ENCODE measurements at places on chromosomes 2 and 18. TPM values are rescaled to one million over a fixed set of nuclear protein-coding genes. Genes with fewer than 3 reads are reported as not detected.

- no peaks in the 10 kb centered on the region for H3K4me1 ChIP-seq
- H3K27ac ChIP-seq: no peak overlapping the region
- no peaks in the 10 kb centered on the region for H3K36me3 ChIP-seq
- DNase-seq: no peak
- H3K4me3 ChIP-seq: no peak overlapping the region
Observed at GRCh38 chr2:8089596-8089995, 592.3 kb upstream of the ID2 start.

- peaks cover 10% of the 10 kb centered on the region for H3K27me3 ChIP-seq
- H3K36me3 ChIP-seq: peaks cover 9% of the 10 kb centered on the region
- no peak overlapping the region for H3K4me3 ChIP-seq
- H3K27ac ChIP-seq: no peak overlapping the region
- H3K4me1 ChIP-seq: peaks cover 2% of the 10 kb centered on the region
- DNase-seq: no peak
Observed at GRCh38 chr2:219508444-219508734, 5.9 kb upstream of the ASIC4 start.

Gene SIGLEC15
- 0.91 TPM for total RNA-seq

DNA sequence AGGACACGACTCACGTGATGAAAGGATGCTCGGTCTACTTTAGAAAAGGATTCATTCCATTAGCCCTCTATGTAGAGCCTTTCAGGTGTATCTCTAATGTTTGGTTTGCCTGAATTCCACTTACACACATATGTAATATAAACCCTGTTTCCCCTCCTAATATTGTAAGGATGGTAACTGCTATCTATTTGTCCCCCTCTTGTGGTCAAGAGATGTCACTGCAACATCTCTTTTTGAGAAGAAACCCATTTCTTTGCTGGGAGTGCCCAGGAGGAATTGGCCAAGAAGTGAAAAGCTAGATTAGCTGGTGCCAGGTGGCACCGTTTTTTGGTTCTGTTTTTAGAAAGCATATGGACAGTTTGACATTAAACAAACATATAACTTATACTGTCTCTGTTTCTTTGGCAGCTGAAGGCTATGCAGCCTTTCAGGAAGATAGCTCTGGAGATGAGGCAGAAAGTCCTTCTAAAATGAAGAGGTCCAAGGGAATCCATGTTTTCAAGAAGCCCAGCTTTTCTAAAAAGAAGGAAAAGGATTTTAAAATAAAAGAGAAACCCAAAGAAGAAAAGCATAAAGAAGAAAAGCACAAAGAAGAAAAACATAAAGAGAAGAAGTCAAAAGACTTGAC lies 41.2 kb downstream of the RALBP1 start:
- H3K4me1 ChIP-seq: no peaks in the 10 kb centered on the region
- no peak overlapping the region for H3K27ac ChIP-seq
- H3K36me3 ChIP-seq: peaks cover 1% of the 10 kb centered on the region
- no peak overlapping the region for H3K4me3 ChIP-seq
- no peaks in the 10 kb centered on the region for H3K27me3 ChIP-seq

DNA sequence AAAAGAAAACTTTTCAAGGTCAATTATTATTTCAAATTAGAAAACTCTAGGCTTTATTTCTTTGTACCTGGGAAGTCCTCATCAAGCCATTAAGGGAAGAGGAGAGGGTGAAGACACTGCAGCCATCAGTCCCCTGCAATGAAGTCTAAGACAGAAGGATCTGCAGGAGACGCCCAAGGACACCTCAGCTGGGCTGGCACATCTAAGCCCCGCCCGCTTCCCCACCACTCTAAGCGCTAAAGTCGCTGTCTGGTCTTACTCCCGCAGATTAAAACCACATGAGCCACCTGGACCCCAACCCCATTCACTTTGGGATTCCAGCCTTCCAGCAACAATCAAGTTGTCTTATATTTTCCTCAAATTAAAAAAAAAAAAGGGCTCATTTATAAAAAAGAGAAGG lies 104.4 kb downstream of the AFF3 start:
- no peak overlapping the region for H3K4me3 ChIP-seq
- H3K36me3 ChIP-seq: no peaks in the 10 kb centered on the region
- H3K27ac ChIP-seq: no peak overlapping the region
- H3K4me1 ChIP-seq: no peaks in the 10 kb centered on the region
- DNase-seq: no peak
- H3K27me3 ChIP-seq: no peaks in the 10 kb centered on the region

DNA sequence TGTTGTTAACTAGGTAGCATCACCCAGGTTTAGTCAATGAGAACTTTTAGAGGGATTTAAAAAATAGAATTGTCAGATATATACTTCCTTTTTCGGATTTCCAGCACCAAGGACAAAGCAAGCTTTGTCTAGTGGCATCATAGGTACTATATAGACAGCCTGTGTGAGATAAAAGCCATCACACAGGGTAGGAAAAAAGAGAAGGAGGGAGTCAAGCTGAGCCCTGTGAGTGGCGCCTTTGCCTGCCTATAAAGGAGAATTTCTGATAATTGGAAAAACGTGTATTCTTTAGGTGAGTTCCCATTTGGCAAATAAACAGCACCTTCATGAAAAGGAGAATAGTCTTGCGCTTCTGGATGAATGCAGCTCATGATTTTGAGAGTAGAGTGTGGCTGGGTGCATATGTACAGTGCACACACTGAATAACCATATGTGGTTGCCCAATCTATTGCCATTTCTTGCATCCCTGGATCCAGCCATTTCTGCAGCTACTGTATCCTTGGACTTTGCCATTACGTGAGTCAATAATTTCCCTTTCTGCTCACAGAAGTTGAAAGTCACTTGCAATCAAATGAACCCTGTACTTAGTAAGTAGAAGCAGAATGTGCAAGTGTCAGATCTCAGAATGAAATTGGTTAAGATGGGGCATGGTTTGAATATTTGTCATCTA lies 559.9 kb upstream of the MEX3C start:
- H3K36me3 ChIP-seq: no peaks in the 10 kb centered on the region
- H3K27me3 ChIP-seq: no peaks in the 10 kb centered on the region
- H3K4me1 ChIP-seq: no peaks in the 10 kb centered on the region
- H3K27ac ChIP-seq: no peak overlapping the region

Gene ASB18
- total RNA-seq: not detected

- no peak for DNase-seq
- no peaks in the 10 kb centered on the region for H3K27me3 ChIP-seq
- no peaks in the 10 kb centered on the region for H3K36me3 ChIP-seq
- H3K4me1 ChIP-seq: peaks cover 8% of the 10 kb centered on the region
- no peak overlapping the region for H3K27ac ChIP-seq
- H3K4me3 ChIP-seq: no peak overlapping the region
Observed at GRCh38 chr2:128594953-128595677, 276.4 kb upstream of the HS6ST1 start.

DNA sequence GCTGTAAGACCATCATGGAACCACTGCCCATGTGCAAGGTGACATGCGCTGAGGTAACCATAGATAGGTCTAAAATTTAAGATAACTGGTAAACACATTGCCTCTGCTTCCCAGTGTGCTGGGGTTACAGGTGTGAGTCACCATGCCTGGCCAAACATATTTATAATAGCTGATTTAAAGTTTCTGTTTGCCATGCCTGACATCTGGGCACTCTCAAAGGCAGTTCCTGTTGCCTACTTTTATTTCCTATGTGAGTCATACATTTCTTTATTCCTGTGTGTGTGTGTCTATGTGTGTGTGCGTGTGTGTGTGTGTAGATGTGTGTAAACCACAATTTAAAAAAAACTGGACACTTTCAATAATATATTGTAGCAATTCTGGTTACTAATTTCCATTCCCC lies 415.2 kb upstream of the NETO1 start:
- no peak overlapping the region for H3K27ac ChIP-seq
- H3K27me3 ChIP-seq: no peaks in the 10 kb centered on the region

DNA sequence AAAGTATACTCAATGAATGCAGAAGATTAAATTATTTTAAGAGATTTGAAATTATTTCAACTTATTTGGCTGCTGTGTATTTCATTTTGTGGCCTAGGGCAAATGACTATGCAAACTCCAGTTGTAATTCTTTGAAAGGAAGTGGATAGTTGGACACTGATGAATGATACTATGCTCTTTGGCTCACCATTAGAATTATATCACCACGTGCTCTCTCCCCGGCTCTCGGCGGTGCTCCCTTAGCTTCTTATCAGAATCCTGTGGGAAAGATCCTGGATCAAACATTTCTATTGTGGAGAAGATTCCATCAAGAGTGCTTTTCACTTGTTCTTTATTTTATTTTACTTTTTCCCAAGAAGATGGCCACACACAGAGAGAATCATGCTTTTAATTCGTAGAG lies 55.2 kb downstream of the ADCYAP1 start:
- H3K27me3 ChIP-seq: peaks cover 10% of the 10 kb centered on the region
- H3K27ac ChIP-seq: no peak overlapping the region
- H3K36me3 ChIP-seq: no peaks in the 10 kb centered on the region
- no peaks in the 10 kb centered on the region for H3K4me1 ChIP-seq

- H3K27me3 ChIP-seq: no peaks in the 10 kb centered on the region
Observed at GRCh38 chr18:57764995-57765394, 38.1 kb downstream of the ATP8B1 start.

Gene DAW1
- 9.2 TPM for total RNA-seq

Gene RANBP2
- 58.8 TPM for total RNA-seq

Gene ARHGEF4
- total RNA-seq: 15.9 TPM

Gene ALPG
- total RNA-seq: 1.2 TPM

- no peak overlapping the region for H3K4me3 ChIP-seq
- no peaks in the 10 kb centered on the region for H3K27me3 ChIP-seq
- H3K27ac ChIP-seq: no peak overlapping the region
Observed at GRCh38 chr2:160415991-160416390, 77.6 kb downstream of the RBMS1 start.

DNA sequence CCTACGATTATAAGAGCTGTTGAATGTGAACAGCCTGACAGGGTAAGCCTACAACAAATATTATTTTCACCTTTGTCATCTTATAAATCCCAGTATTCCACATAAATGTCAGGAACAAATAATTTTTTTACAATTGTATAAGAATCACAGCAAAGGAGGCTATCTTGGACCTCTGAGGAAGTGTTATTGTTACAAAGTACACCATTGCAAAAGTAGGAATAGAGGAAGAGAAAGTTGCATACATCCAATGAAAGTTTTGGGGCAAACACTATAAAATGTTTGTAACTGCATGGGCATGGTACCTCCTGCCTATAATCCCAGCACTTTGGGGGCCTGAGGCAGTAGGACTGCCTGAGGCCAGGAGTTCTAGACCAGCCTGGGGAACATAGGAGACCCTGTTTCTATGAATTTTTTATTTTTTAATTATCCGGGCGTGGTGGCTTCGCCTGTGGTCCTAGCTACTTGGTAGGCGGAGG lies 715 bp upstream of the MEMO1 start:
- DNase-seq: no peak
- no peaks in the 10 kb centered on the region for H3K27me3 ChIP-seq
- H3K36me3 ChIP-seq: no peaks in the 10 kb centered on the region
- no peak overlapping the region for H3K4me3 ChIP-seq
- peaks cover 19% of the 10 kb centered on the region for H3K4me1 ChIP-seq
- H3K27ac ChIP-seq: peak overlapping the region; percentile 9

Gene LAMA1
- 2.2 TPM for total RNA-seq

Gene GNLY
- 12.1 TPM for total RNA-seq

GRCh38 chr2:126686841-126687485 lies 31.0 kb downstream of the GYPC start:
- no peaks in the 10 kb centered on the region for H3K27me3 ChIP-seq
- H3K27ac ChIP-seq: no peak overlapping the region
- no peaks in the 10 kb centered on the region for H3K4me1 ChIP-seq
- H3K36me3 ChIP-seq: peaks cover 17% of the 10 kb centered on the region
- DNase-seq: no peak

DNA sequence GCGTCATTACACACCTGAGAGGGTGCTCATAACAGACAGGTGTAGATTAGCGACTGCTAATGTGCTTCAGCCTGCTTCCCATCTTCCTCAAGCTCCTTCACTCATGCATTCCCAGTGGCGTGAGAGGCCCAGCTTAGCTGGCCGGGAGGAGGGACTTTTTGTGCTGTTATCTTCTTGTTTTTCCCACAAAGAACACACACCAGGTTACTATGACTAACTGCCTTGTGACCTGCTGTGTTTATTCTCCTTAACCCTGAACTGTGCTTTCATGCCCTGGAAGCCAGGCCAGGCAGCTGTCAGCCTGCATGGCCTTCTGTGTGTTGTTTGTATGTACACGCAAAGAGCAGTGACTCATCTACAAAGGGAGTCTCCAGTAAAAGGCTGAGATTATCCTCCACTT lies 143.8 kb downstream of the PIEZO2 start:
- no peaks in the 10 kb centered on the region for H3K4me1 ChIP-seq
- H3K36me3 ChIP-seq: no peaks in the 10 kb centered on the region
- H3K27me3 ChIP-seq: no peaks in the 10 kb centered on the region

- H3K36me3 ChIP-seq: no peaks in the 10 kb centered on the region
- H3K27me3 ChIP-seq: no peaks in the 10 kb centered on the region
- no peak overlapping the region for H3K4me3 ChIP-seq
Observed at GRCh38 chr2:160042054-160042453, 20.4 kb downstream of the PLA2R1 start.

Gene PLEKHA3
- total RNA-seq: 23.7 TPM

- H3K36me3 ChIP-seq: no peaks in the 10 kb centered on the region
- H3K4me1 ChIP-seq: no peaks in the 10 kb centered on the region
- no peak overlapping the region for H3K4me3 ChIP-seq
- no peak overlapping the region for H3K27ac ChIP-seq
- H3K27me3 ChIP-seq: no peaks in the 10 kb centered on the region
Observed at GRCh38 chr2:209496586-209496982, 72.7 kb downstream of the MAP2 start.

- H3K36me3 ChIP-seq: no peaks in the 10 kb centered on the region
- DNase-seq: no peak
- H3K27me3 ChIP-seq: no peaks in the 10 kb centered on the region
- H3K4me1 ChIP-seq: peaks cover 2% of the 10 kb centered on the region
Observed at GRCh38 chr2:8976442-8977259, 26.8 kb downstream of the MBOAT2 start.

Gene RSAD2
- total RNA-seq: 11.5 TPM

Gene CHRNA1
- not detected for total RNA-seq

DNA sequence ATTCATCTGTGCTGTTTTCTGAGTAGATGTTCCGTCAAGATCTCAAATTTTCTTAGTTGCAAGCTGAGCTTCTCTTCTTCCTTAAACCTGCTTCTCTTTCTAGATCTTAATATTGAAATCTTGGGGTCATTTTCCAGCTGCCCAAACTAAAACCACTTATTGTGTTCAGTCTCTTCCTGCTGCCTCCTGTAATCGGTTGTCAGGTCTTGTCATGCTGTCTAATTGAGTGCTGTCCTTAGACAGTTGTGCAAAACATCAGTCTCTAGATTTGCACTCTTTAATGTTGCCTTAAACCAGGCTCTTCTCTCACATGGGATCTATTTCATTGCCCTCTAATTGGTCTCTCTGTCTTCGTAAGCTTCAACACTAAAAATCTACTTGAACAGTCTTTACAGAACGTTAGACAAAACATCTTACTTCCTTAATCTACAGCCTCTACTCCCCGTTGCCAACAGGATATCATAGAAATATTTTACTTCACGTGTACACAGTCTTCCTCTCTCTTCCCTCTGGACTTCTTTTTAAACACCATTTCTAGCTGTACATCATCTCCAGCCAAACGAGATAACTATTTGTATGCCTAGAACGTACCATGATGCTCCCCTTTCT lies 34.9 kb downstream of the GPD2 start:
- no peaks in the 10 kb centered on the region for H3K36me3 ChIP-seq
- no peak overlapping the region for H3K4me3 ChIP-seq
- no peaks in the 10 kb centered on the region for H3K27me3 ChIP-seq
- peaks cover 33% of the 10 kb centered on the region for H3K4me1 ChIP-seq

Gene SLC30A3
- total RNA-seq: 0.31 TPM
